ENCODE measurements at places on chromosomes 2 and 18. TPM values are rescaled to one million over a fixed set of nuclear protein-coding genes. Genes with fewer than 3 reads are reported as not detected.

DNA sequence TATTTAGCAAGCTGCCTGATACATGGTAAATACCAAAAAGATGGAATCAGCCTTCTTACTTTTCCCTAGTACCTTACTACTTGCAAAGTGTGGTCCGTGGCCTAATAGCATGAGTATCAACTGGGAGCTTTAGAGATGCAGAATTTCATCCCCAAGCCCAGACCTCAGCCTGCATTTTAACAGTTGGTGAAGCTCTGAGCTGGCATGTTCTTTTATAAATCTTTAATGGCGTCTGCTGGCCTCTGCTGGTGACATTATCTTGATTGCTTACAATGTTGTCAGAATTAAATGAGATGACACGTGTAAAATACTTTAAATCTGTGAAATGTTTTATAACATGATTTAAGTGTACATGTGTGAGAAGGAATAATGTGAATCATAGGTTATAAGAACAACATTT, 115.1 kb upstream of the NOSTRIN start:
- DNase-seq = no peak

- DNase-seq = no peak
These were observed 352.4 kb upstream of the SMIM21 start for GRCh38 chr18:75779910-75780309.

- DNase-seq = no peak
These were observed 601 bp downstream of the WDR35 start for GRCh38 chr2:19989342-19989666.

GRCh38 chr18:79879566-79879965, 71.9 kb downstream of the SLC66A2 start:
- no peak for DNase-seq

DNA sequence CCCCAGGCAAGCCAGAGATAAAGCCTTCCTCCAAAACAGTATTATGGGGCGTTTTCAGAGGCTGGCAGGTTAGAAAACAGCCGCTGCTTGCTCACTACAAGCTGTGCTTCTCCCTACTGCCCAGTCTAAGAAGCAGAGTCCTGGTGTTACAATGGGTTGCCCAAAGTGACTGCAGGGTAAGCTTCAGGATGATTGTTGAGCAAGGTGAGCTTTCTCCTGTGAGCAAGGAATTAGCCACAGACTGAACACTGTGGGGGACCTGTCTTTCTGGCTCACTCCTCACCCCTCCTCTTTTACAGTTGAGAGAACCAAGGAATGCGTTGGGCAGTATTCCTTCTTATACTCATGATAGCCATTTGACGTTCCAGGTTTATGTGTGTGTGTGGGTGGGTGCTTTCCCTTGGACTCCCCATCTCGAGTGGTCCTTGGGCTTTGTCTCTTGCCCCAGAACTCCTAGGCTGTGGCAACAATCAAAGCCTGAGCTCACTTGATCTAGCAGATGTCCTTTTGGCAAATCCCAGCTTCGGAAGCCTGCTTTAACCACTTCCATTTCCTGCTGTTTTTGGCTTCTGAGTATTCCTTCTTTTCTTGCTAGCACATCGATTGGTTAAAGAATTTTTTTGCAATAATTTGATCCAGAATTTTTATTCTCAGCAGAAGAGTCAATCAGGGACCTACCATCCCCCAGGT, 47.5 kb downstream of the KDM3A start:
- no peak for DNase-seq

DNA sequence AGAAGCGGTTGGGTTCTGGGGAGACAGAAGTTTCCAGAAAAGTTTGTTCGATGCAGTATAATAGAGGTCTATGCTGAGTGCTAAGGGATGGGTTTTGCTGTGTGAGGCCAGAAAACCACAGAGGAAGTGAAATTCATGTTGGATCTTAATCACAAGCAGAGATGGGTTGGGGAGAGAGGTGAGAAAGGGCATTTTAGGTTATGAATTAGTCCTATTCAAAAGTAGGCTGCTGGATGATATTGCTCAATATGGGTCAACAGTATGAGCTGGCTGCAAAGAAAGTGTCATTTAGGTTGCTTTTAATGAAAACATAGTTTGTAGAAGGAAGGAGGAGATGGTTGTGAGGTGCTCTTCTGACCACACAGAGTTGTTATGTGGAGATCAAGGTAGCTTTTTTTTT, 118.8 kb upstream of the LHCGR start:
- DNase-seq = no peak

DNA sequence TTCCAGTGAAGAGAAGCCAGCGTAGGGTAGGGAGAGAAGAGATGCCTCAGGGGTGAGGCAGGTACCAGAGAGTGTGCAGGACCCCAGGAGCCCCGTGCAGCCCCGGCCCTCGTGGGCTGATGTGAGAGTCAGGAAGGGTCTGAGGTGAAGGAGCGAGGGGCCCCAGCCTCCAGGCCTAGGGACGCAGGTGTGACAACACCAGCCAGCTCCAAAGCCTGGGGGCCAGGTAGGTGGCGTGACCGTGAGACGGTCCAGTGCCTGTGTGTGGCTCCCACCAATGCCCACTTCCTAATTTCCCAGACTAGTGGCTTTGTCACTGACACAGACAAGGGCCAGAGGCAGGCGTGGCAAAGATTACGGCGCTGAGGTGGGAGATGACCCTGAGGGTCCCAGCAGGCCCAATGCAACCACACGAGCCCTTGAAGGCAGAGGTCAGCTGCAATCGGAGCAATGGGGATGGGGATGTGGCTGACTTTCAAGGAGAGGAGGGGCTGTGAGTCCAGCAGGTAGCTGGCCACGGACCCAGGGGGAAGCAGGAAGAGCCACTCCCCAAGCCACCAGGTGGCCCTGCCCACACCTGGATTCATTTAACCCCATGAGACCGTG, 86.0 kb upstream of the SNTG2 start:
- DNase-seq = no peak

GRCh38 chr18:63164396-63164795, 155.2 kb downstream of the BCL2 start:
- no peak for DNase-seq

GRCh38 chr2:217475791-217476190, 527.0 kb downstream of the TNS1 start:
- no peak for DNase-seq

The NEDD4L gene
- total RNA-seq = 109 TPM

The ABCG8 gene
- not detected for total RNA-seq

The CCDC178 gene
- not detected for total RNA-seq

The CABYR gene
- 2.9 TPM for total RNA-seq

The GKN1 gene
- not detected for total RNA-seq

The ZNF236 gene
- 14.9 TPM for total RNA-seq

All from left lung (tissue), 14 donors.